ENCODE measurements at places on chromosomes 2 and 18. TPM values are rescaled to one million over a fixed set of nuclear protein-coding genes. Genes with fewer than 3 reads are reported as not detected.
A peak's percentile ranks its signal among the peaks of the same experiment; 100 is the strongest.

GRCh38 chr2:68287580-68288441, 31.9 kb downstream of the CNRIP1 start:
- DNase-seq = no peak
- peaks cover 20% of the 10 kb centered on the region for H3K4me1 ChIP-seq
- H3K27ac ChIP-seq = no peak overlapping the region
- H3K4me3 ChIP-seq = no peak overlapping the region
- H3K36me3 ChIP-seq = no peaks in the 10 kb centered on the region

- no peak overlapping the region for H3K27ac ChIP-seq
- H3K4me3 ChIP-seq = no peak overlapping the region
- H3K4me1 ChIP-seq = peaks cover 10% of the 10 kb centered on the region
- H3K36me3 ChIP-seq = peaks cover 5% of the 10 kb centered on the region
Observed at GRCh38 chr18:56067969-56068671, 480.1 kb upstream of the TCF4 start.

MYOM1 gene
- total RNA-seq = 1.3 TPM

- peaks cover 11% of the 10 kb centered on the region for H3K27me3 ChIP-seq
- H3K4me3 ChIP-seq = no peak overlapping the region
- H3K36me3 ChIP-seq = peaks cover 5% of the 10 kb centered on the region
- DNase-seq = no peak
- H3K27ac ChIP-seq = no peak overlapping the region
Observed at GRCh38 chr2:240161087-240161750, 20.8 kb upstream of the OTOS start.

DNA sequence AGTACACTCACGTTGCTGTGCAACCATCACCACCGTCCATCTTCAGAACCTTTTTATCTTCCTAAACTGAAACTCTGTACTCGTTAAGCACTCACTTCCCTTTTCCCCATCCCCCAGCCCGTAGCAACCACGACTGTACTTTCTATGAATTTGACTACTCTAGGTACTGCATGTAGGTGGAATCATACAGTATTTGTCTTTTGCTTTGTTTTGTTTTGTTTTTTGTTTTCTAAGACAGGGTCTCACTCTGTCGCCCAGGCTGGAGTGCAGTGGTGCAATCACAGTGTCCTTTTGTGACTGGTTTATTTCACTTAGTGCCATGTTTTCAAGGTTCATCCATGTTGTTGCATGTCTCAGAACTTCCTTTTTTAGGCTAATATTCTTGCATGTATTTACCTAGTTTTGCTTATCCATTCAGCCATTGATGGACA, 7.0 kb upstream of the TYMS start:
- H3K36me3 ChIP-seq = no peaks in the 10 kb centered on the region
- H3K27me3 ChIP-seq = peaks cover 2% of the 10 kb centered on the region
- no peak overlapping the region for H3K4me3 ChIP-seq
- no peaks in the 10 kb centered on the region for H3K4me1 ChIP-seq
- H3K27ac ChIP-seq = no peak overlapping the region

BMP10 gene
- not detected for total RNA-seq

DNA sequence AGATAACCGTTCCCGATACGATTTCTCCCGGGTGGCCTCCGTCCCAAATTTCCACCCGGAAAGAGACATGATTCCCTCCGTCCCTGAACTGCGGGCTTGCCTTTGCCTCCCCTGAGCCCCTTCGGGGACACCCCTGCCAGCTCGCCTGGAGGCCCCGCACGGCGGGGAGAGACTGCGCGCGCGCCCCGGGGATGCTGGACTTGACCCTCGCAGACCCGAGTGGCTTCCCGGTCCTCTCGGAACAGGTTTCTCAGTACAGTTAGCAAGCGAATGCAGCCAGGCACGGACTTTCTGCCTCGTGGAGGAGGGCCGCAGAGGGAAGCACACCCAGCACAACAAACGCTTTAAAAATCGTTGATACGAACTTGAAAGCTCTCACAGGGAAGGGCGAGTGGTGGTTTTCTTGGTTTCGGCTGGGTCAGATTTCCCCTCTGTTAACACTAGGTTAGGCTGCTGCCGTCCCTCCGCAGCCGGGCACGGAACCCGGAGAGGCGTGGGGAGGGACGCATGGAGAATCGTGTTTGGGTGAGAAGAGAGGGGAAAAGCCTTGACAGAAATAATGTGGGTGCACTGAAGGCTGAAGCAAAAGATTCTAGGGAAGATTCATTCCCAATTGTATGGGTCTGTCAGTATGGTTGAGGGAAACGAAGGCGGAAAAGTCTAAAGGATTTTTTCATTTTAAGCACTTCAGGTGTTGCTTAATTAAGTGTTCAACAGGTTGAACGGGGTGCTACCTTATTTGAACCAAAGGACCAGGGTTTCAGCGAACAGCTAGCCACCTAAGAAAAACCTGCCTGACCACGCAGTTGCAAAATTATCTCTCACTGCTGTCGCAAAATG, 916 bp downstream of the TNFRSF11A start:
- peak; percentile 39 for DNase-seq
- H3K27ac ChIP-seq = peak overlapping the region; percentile 9
- no peaks in the 10 kb centered on the region for H3K36me3 ChIP-seq
- peak overlapping the region; percentile 91 for H3K4me3 ChIP-seq
- peaks cover 23% of the 10 kb centered on the region for H3K4me1 ChIP-seq

GRCh38 chr2:33522576-33522975, 46.1 kb downstream of the RASGRP3 start:
- peaks cover under 1% of the 10 kb centered on the region for H3K27me3 ChIP-seq
- H3K4me1 ChIP-seq = no peaks in the 10 kb centered on the region
- no peaks in the 10 kb centered on the region for H3K36me3 ChIP-seq

DNA sequence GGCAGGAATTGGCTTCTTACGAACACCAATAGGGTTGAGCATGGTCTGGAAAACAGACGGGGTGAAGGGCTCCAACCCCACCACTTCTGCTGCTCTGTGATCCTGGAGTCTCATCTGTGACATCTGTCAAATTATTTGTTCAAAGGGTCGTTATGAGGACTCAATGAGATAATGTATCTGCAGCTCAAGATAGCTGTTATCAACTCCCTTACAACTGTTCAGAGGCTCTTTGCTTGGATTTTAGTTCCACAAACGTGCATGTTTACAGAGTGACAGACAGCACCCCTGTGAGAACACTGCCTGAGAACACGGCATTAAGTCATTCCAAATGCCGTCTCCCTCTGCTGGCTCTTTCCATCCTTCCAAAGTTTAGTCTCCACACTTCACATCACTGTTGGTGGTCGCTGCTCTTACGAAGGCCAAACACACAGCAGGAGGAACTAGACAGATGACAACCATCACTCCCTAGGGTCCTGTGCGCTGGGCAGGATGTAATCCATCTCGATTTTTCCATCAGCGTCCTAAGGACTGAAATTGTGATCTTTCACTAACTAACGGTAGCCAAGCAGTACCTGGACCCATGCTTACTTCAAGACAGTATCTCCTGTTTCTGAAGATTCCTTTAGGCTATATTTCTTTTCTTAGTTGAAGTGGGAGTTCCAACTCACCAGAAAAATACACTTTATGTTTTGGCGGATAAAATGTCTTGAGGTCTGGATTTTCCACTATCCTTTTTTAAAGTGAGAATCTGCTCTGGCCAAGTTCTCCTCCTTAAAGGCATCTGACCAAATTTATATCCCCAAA, 220.3 kb downstream of the ANAPC1 start:
- peaks cover 11% of the 10 kb centered on the region for H3K4me1 ChIP-seq
- H3K27me3 ChIP-seq = peaks cover 2% of the 10 kb centered on the region
- no peak overlapping the region for H3K4me3 ChIP-seq
- no peak for DNase-seq
- H3K27ac ChIP-seq = no peak overlapping the region

ASNSD1 gene
- 39.9 TPM for total RNA-seq

DNA sequence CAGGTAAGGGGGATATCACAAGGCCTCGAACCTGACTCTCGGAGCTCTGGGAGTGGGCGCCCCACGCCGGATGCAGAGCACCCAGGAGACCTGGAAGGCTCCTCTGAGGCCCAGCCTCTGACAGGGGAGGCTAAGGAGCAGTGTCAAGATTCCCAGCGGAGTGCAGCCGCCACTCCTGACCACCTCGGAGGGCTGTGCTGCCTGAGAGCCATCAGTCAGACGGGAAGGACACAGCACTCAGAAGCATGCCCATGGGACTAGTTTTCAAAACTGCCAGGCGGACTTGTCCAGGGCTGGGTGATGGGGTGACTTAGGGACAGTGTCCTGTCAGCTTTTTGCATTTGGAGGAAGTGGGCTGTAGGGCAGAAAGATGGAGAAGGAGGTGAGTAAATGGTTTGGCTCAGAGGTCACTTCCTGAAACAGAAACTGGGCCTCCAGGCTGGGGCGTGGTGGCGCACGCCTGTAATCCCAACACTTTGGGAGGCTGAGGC, 34.6 kb upstream of the B3GNT7 start:
- H3K27ac ChIP-seq = peak overlapping the region; percentile 75
- H3K4me3 ChIP-seq = no peak overlapping the region
- no peaks in the 10 kb centered on the region for H3K36me3 ChIP-seq
- H3K4me1 ChIP-seq = peaks cover 50% of the 10 kb centered on the region
- peaks cover 9% of the 10 kb centered on the region for H3K27me3 ChIP-seq
- DNase-seq = no peak

NPHP1 gene
- total RNA-seq = 2.5 TPM

- no peak overlapping the region for H3K27ac ChIP-seq
- H3K27me3 ChIP-seq = peaks cover 12% of the 10 kb centered on the region
- peaks cover 4% of the 10 kb centered on the region for H3K36me3 ChIP-seq
- H3K4me1 ChIP-seq = peaks cover 25% of the 10 kb centered on the region
Observed at GRCh38 chr2:9952286-9952737, 819 bp downstream of the GRHL1 start.

DNA sequence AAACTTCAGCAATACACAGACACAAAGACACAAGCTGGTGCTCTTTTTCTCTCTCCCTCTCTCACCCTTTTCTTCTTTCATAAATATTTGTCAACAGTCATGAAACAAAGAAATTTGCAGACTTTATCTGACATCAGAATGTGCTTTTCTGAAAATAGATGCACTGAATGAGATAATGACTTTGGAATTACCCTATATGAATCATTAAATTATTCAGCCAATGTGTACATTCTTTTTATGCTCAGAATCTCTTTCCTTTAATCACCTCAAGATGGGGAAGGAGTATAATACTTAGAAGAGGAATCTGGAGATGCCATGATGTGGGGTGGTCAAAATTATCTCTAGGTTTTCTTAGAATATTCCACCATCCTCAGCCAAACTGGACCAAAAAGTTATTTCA, 289.9 kb downstream of the LRRTM1 start:
- H3K36me3 ChIP-seq = no peaks in the 10 kb centered on the region
- H3K4me1 ChIP-seq = no peaks in the 10 kb centered on the region
- H3K27ac ChIP-seq = no peak overlapping the region
- H3K4me3 ChIP-seq = no peak overlapping the region
- peaks cover 2% of the 10 kb centered on the region for H3K27me3 ChIP-seq
- DNase-seq = no peak

GRCh38 chr2:178111743-178112142, 494 bp upstream of the RBM45 start:
- DNase-seq = no peak
- H3K4me1 ChIP-seq = no peaks in the 10 kb centered on the region

BCL2 gene
- total RNA-seq = 6.8 TPM

PREPL gene
- total RNA-seq = 38.4 TPM

CIB4 gene
- total RNA-seq = not detected

DNA sequence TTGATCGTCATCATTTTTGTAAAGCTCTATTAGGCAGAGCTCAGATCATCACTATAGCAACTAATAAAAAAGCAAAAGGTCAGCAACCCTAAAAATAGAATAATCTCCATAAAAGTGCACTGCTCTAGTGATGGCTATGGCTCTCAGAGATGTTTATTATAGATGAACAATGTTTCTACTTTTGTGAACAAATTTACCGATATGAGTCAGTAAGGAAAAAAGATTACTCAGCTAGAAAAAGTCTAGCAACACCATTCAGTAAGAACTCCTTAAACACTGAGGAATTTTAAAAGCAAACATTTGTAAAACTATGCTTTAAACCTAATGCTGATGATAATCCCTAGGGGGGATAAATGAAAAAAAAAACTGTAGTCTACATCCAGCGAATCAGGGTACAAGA, 69.6 kb downstream of the ACVR1C start:
- no peak overlapping the region for H3K27ac ChIP-seq
- H3K36me3 ChIP-seq = peaks cover 6% of the 10 kb centered on the region
- H3K27me3 ChIP-seq = peaks cover 1% of the 10 kb centered on the region

LOXL3 gene
- 64.2 TPM for total RNA-seq

GPR45 gene
- 0.44 TPM for total RNA-seq

EFHD1 gene
- total RNA-seq = 0.71 TPM

GRCh38 chr2:233498126-233498525, 68.5 kb downstream of the USP40 start:
- H3K36me3 ChIP-seq = peaks cover 16% of the 10 kb centered on the region
- no peak overlapping the region for H3K27ac ChIP-seq
- no peak overlapping the region for H3K4me3 ChIP-seq
- no peak for DNase-seq

STK36 gene
- 101 TPM for total RNA-seq

GRCh38 chr18:76524900-76525698, 30.1 kb upstream of the ZNF516 start:
- peaks cover 30% of the 10 kb centered on the region for H3K4me1 ChIP-seq
- peaks cover 6% of the 10 kb centered on the region for H3K27me3 ChIP-seq
- no peaks in the 10 kb centered on the region for H3K36me3 ChIP-seq

GRCh38 chr2:176106581-176107539, at the start of gene HOXD11:
Gene HOXD11 (plus strand): TSS chr2:176107280. CDS start chr2:176107356, 76 bp downstream.
- H3K27me3 ChIP-seq = peaks cover 55% of the 10 kb centered on the region
- H3K4me1 ChIP-seq = peaks cover 3% of the 10 kb centered on the region
- H3K4me3 ChIP-seq = peak within 1 kb of the TSS; percentile 76
- H3K27ac ChIP-seq = no peak within 1 kb of the TSS
- peak; percentile 57 for DNase-seq

DNA sequence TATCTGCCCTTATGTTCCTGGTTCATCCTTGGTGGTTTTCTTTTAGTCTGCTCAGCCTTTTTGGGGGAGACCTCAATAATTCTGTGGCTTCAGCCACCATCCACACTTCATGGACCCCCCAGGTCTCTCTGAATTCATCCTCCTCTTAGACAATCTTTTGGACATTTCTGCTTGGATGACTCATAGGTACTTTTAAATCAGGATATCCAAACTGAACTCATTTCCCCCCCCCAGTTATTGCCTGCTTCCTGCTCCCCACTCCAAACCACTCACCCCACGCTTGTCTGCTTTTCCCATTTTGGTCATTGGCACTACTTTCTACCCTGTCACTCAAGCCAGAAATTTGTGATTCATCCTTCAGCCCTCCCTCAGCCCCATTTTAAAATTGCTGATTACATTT, 78.5 kb downstream of the TANC1 start:
- DNase-seq = no peak
- H3K27ac ChIP-seq = no peak overlapping the region
- peaks cover 12% of the 10 kb centered on the region for H3K4me1 ChIP-seq
- H3K36me3 ChIP-seq = peaks cover 8% of the 10 kb centered on the region
- no peak overlapping the region for H3K4me3 ChIP-seq

RGPD8 gene
- 29.3 TPM for total RNA-seq

GLI2 gene
- 3.9 TPM for total RNA-seq

GRCh38 chr2:120945832-120946499, 210.3 kb downstream of the GLI2 start:
- H3K4me3 ChIP-seq = no peak overlapping the region
- H3K36me3 ChIP-seq = peaks cover 6% of the 10 kb centered on the region
- peaks cover 14% of the 10 kb centered on the region for H3K27me3 ChIP-seq
- DNase-seq = no peak
- H3K27ac ChIP-seq = no peak overlapping the region
- H3K4me1 ChIP-seq = peaks cover 12% of the 10 kb centered on the region

CYTIP gene
- total RNA-seq = not detected

Measured in glutamatergic neuron (in vitro differentiated cells).